ENCODE measurements at places on chromosomes 5 and 9. TPM values are rescaled to one million over a fixed set of nuclear protein-coding genes. Genes with fewer than 3 reads are reported as not detected.

Gene CARTPT
- total RNA-seq, result not detected

Gene RNF180
- 5.5 TPM for total RNA-seq

Gene SLC6A19
- not detected for total RNA-seq

Gene MED27
- 25.4 TPM for total RNA-seq

Gene FAM81B
- not detected for total RNA-seq

Gene ST8SIA4
- 2.0 TPM for total RNA-seq

Gene CNOT8
- total RNA-seq, result 34.3 TPM

Gene WDR5
- 27.1 TPM for total RNA-seq

Gene ADAM19
- 2.6 TPM for total RNA-seq

Gene IFNA13
- not detected for total RNA-seq

Gene SPINK7
- not detected for total RNA-seq

Gene VDAC1
- 620 TPM for total RNA-seq

Gene ARL14EPL
- not detected for total RNA-seq

Gene UGT3A2
- total RNA-seq, result 1.9 TPM

Gene RNF224
- not detected for total RNA-seq

Gene CRB2
- total RNA-seq, result not detected

Gene SLC36A2
- not detected for total RNA-seq

Gene ZNF608
- 10.9 TPM for total RNA-seq

Gene FTMT
- not detected for total RNA-seq

Gene PAX5
- total RNA-seq, result not detected

Gene HMCN2
- total RNA-seq, result not detected
